ENCODE measurements at places on chromosomes 16 and 17.

DNA sequence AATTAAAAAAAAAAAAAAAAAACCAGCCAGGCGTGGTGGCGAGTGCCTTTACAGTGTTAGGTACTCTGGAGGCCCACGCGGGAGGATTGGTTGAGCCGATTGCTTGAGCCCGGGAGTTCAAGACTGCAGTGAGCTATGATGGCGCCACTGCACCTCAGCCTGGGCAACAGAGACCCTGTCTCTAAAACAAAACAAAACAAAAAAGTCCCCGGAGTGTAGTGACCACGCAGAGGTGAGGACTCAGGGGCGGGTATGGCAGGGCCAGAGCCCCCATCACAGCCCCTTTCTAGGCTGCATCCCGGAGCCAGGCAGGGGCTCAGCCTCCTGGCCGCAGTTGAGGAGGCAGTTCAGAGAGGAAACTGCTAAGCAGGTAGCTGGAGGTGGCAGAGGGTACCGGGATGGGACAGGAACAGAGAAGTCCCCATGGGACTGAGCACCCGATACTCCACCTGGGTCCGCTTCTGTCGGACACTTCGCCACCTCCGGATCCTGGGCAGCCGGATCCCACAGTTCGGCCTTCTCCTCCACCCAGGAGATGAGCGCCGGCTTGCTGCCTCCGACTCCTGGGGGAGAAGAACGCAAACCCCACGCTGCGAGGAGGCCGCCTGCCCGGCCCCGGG is 800 bp downstream of the ZNF747 start:
- no peak for DNase-seq

- no peak for DNase-seq
Observed at GRCh38 chr16:75292691-75293090, 41.3 kb upstream of the BCAR1 start.

DNA sequence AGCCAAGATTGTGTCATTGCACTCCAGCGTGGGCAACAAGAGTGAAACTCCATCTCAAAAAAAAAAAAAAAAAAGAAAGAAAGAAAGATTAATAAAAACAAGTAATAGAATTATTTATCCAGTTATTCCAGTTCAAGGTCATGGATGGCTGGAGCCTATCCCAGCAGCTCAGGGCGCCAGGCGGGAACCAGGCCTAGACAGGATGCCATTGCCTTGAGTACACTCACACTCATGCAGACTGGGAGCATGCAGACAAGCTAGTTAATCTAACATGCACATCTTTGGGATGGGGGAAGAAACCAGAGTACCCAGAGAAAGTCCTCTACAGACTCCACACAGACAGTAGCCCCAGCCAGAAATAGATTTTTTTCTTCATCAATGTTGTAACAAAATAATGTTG is 17.9 kb downstream of the PDP2 start:
- no peak for DNase-seq

- DNase-seq: no peak
Observed at GRCh38 chr17:40447148-40447644, 3.9 kb downstream of the IGFBP4 start.

- DNase-seq: no peak
Observed at GRCh38 chr16:48836067-48836466, 226.1 kb upstream of the N4BP1 start.

DNA sequence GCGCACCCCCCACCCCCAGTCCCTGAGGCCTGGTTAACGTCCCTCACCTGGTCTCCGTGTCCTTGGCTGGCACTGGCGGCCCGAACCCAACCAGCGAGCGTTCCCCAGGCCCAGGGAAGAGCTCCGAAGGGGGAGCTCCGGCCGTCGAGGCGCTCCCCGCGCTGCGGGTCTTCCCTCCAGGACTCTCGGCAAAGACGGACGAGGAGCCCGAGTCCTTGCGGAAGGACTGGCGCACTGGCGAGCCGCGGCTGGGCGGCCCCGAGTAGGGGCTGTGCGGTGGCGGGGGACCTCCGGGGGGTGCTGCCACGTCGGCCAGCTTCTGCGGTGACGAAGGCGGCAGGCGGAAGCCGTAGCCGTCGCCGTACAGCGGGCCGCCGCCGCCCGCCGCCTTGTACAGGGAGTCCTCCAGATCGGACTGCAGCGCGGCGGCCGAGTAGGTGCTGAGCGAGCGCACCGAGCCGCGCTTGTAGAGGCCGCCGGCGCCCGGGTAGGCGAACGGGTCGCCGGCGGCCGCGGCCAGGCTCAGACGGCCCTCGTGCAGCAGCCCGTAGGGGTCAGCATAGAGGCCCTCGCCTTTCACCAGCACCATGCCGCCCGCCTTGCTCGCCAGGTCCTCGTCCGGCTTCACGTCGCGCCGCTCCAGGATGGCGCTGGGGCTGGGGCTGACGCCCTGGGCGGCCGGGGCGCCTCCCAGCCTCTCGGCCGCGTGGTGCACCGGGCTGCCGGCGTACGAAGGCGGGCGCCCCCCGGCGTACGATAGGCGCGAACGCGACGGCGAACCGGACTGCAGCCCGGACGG is 44.1 kb downstream of the SRCIN1 start:
- no peak for DNase-seq

DNA sequence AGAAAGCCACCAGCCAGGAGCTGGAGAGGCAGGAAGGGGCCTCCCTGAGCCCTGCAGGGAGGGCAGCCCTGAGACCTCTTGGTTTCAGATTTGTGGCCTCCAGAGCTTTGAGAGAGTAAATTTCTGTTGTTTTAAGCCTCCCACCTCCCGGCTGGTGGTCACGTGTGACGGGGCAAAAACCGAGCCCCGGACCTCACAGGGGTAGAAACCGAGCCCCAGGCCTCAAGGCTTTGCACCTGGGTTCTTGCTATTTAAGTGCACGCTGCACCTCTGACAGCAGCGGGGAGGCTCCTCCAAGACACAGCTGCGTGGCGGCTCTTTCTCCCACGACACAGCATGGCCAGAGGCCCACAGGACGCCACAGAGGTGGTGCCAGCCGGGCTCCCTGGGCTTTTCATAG is 17.4 kb upstream of the ZC3H18 start:
- DNase-seq: no peak

- DNase-seq: no peak
Observed at GRCh38 chr17:17935321-17936271, 36.6 kb downstream of the TOM1L2 start.

GRCh38 chr17:12637745-12638651 is 27.7 kb upstream of the MYOCD start:
- DNase-seq: no peak

Measured in KG1 (cell line).